ENCODE measurements at places on chromosomes 6 and 20.
A peak's percentile ranks its signal among the peaks of the same experiment; 100 is the strongest.

GRCh38 chr6:14848019-14848418 is 397.9 kb upstream of the JARID2 start:
- no peak overlapping the region for H3K4me3 ChIP-seq
- H3K27me3 ChIP-seq = no peaks in the 10 kb centered on the region
- no peak overlapping the region for H3K27ac ChIP-seq
- H3K4me1 ChIP-seq = no peaks in the 10 kb centered on the region
- no peak for DNase-seq

DNA sequence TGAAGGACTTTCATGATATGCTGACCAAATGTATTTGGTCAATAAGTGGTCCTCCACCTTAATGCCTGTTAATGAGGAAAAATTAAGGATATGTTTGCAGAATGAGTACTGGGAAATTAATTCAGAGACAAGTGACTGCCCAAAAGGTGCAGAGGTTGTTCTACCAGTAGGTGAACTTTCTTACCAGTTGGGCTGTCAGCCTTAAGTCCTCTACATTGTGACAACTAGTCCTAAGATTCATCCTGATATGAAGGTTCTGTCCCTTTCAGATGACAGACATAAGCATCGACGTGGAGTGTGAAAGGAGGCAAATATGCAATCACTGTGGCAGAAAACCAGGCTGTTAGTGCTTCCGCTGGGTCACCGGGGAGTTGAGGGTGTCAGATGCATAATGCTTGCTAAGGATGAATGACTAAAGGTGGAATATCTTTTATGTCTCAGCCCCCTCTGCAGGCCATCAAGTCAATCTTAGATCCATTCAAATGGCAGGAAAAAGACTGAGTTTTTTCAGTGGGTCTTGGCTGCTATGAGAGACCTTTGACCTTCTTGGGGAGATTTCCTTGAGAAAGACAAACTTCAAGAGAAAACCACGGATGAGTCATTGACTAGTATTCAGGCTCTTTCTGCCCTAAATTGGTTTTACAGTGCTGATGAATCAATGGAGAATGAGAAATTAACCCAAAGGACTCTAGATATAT is 226.0 kb downstream of the TPBG start:
- no peak overlapping the region for H3K4me3 ChIP-seq
- no peaks in the 10 kb centered on the region for H3K36me3 ChIP-seq
- no peaks in the 10 kb centered on the region for H3K4me1 ChIP-seq
- H3K27me3 ChIP-seq = no peaks in the 10 kb centered on the region
- H3K27ac ChIP-seq = no peak overlapping the region

DNA sequence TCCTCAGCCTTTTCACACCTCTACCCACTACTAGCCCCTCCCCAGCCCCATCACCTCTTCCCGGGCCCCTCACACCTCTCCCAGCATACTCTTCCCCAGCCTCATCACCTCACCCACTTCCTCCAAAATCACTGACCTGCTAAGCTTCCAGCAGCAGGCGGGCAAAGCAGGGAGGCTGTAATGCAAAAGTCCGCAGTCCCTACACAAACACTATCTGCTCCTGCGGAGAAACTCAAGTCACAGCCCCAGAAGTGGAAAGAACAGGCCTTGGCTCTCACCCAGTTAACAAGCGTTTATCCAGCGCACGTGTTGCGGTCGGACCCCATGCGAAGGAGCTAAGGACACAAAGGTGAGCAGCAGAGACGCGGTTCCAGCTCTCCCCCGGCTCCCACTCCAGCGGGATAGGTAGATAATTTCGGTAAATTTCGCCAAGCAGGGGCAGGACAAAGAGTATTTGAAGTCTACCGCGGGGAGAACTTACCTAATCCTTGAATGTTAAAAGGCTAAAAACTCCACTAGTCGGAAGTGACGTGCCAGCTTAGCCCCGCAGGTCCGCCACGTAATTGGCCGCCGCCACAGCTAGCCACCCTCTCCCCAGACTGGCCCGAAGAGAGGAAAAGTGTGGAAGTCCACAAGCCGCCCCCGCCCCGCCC is 728 bp upstream of the TRIM39 start:
- H3K36me3 ChIP-seq = peaks cover 2% of the 10 kb centered on the region
- H3K27me3 ChIP-seq = no peaks in the 10 kb centered on the region
- H3K27ac ChIP-seq = peak overlapping the region; percentile 92
- DNase-seq = peak; percentile 36

DNA sequence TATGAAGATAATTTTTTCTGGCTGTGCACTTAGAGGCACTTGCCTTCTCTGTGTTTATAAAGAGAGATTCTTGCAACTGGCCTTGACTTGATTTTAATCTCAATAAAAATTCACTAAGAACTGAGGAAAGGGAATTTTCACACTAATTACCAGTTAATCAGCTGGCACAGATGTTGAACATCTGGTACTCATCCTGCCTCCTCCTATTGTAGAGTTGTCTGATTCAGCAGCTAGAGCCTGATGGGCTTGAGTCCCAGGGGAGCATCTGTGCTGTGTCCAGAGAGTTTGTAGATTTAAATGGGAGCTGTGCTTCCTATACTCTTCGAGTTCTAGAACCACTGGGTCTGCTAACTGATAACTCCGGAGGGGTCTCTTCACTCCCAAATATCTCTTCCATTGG is 284.4 kb upstream of the RNF24 start:
- no peak overlapping the region for H3K4me3 ChIP-seq
- no peak overlapping the region for H3K27ac ChIP-seq
- no peaks in the 10 kb centered on the region for H3K36me3 ChIP-seq

DNA sequence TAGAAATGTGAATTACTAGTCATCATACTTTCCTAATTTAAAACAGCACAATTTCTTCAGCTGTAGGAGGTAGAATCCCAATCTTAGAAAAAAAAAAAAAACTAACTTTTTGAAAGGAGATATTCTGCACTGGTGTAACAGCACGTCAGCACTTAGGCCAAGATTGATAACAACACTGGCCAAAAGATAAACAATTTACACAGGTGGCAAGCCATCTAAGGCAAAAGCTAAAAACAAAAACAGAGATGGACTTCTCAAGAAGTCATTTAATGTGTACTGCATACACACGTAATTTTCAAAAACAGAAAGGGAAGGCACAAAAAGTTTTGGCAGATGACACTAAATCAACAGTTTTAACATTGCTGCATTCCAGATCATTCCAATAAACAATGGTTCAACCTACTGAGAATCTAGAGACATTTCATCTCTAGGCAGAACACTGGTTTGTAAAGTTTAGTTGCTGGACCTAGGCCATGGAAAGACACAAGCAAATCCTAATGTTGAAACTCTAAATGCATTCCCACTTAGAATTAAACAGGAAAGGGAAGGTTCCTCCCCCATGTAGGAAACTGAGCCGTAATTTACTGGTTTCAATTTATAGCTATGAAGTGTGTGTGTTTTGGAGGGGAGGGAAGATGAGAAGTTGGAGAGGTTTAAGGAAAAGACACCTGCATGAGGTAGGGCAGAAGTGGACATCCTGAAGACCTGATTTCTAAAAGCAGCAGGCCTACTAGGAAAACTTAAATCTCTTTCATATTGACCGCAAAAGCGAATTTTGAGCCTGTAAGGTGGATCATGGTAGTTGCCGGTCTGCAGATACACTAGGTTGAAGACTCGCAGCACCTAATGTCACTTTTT is 1.3 kb downstream of the GCLC start:
- peaks cover 15% of the 10 kb centered on the region for H3K4me1 ChIP-seq
- no peak for DNase-seq
- peak overlapping the region; percentile 30 for H3K27ac ChIP-seq

GRCh38 chr20:32368925-32369324 is 10.8 kb downstream of the ASXL1 start:
- peaks cover 20% of the 10 kb centered on the region for H3K36me3 ChIP-seq
- no peak overlapping the region for H3K4me3 ChIP-seq
- H3K27ac ChIP-seq = no peak overlapping the region

DNA sequence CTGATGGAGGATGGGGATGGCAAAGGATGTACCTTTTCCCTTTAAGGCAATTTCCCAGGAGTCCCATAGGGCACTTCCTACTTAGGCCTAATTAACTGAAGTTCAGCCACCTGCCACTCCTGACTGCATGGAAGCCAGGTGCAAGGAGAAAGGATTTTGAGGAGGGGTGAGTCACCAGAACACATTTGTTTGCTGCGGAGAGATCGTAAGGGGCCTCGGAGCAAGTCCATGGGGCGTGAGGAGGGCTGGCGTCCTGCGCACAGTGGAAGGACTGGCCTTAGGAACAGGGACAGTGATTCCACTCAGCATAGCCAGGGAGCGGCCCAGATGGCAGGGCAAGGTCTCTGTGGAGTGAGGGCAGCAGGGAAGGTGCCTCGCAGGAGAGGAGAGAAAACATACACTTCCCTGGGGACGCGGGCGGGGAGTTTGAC is 11.8 kb upstream of the MAP1LC3A start:
- no peaks in the 10 kb centered on the region for H3K36me3 ChIP-seq
- no peaks in the 10 kb centered on the region for H3K4me1 ChIP-seq
- no peak overlapping the region for H3K27ac ChIP-seq
- no peaks in the 10 kb centered on the region for H3K27me3 ChIP-seq
- H3K4me3 ChIP-seq = no peak overlapping the region

DNA sequence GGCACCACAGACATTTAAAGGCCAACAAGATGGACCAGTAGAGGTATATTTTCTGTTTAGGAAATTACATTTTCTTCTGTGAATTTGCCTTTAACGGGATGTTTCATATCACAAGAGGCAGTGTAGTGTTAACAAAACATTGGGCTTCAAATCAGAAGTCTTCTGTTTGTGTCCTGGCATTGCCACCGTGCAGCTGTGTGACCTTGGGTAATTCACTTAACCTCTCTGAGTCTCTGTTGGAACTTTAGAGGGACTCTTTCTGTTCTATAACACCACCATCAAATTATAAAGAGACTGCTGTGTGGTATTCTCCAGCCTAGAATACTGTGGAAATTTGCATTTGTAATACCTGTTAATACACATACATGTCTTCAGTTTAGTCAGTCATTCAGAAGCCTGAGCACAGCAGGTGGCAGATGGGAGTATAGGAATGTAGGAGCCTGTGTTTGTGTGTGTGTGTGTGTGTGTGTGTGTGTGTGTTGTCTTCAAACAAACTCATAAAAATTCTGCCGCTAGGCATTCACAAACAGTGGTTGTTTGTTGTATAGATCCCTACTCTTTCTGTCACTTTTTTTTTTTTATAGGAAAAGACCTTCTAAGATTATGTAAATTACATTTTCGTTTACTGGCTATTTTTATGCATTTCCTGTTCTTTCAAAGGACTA is 22.6 kb downstream of the UST start:
- no peak overlapping the region for H3K4me3 ChIP-seq
- DNase-seq = no peak
- H3K27ac ChIP-seq = no peak overlapping the region
- H3K36me3 ChIP-seq = no peaks in the 10 kb centered on the region

DNA sequence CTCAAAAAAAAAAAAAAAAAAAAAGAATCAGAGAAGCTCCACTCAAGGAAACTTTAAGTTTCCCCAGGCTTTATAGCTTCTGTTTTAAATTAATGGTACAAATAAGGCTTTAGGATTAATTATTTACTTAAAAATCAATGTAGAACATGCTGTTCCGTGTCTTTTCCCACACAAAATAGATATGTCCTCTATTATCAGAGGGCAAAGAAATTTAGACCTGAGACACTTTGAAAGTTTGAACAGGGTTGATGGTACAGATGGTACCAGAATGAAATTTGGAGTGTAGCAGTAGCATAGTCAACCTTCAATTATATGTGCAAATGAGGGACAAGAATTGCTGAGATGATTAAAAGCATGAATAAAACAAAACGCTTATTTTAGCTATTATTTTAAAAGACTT is 32.2 kb upstream of the REV3L start:
- no peaks in the 10 kb centered on the region for H3K36me3 ChIP-seq
- no peak overlapping the region for H3K4me3 ChIP-seq
- H3K27ac ChIP-seq = no peak overlapping the region
- no peak for DNase-seq
- no peaks in the 10 kb centered on the region for H3K27me3 ChIP-seq

GRCh38 chr20:32289661-32290431 is 12.4 kb downstream of the KIF3B start:
- no peaks in the 10 kb centered on the region for H3K27me3 ChIP-seq
- no peak overlapping the region for H3K4me3 ChIP-seq
- no peak overlapping the region for H3K27ac ChIP-seq
- peaks cover 13% of the 10 kb centered on the region for H3K4me1 ChIP-seq

DNA sequence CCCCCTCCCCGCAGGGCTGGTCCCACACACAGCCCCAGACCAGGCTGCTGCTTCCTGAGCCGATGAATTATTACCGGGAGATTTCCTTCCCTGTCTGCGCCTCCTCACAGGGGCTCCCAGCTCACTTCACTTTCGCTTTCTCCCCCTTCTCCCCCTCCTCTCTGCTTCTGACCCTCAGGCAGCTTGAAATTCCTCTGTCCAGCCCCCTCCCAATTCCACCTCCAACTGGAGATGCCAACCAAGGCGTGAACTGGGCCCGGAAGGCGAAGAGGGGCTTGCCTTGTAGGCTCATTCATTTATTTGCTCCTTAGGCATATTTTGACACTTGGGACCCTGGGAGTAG is 1.7 kb upstream of the TCF15 start:
- no peak overlapping the region for H3K4me3 ChIP-seq
- no peak overlapping the region for H3K27ac ChIP-seq
- no peaks in the 10 kb centered on the region for H3K4me1 ChIP-seq
- no peak for DNase-seq

DNA sequence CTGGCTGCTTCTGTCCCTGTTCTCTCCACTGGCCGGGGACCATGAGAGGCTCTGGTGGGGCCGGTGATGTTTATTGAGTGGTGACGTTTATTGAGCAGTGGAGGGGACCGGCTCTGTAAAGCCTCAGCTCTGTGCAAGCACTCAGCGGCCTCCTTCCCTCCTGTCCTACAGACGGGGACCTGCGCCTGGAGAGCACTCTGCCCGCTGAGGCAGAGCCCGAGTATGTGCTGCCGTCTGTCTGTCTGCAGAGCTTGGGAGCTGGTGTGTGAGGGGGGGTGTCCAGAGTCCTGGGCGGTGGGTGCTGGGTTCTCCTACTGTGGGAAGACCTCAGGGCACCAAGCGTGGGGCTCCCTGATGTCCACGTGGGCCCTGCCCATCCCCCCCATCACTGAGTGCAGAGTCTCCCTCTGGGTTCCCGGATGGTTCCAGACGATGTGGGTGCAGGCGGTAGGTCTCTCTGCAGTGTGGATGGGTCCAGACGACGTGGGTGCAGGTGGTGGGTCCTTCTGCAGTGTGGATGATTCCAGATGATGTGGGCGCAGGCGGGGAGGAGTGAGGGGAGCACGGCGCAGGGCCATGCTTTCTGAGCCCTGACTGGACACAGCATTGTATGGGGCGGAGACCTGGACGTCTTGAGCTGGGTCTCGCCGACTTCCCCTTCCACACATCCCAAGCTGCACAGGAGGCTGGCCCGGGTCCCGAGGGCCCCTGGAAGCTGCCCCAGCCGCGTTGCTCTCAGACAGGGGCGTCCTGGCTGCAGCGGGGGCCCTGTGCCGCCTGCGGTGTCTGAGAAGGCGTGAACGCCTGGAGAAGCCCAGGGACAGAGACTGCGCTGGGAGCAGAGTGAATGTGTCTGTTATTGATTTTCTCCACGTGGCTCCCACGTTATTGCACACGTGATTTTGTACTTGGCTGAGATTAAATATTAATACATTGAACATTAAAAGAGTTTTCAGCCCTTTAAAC is 14.9 kb upstream of the BHLHE23 start:
- no peak overlapping the region for H3K4me3 ChIP-seq
- DNase-seq = no peak
- H3K4me1 ChIP-seq = no peaks in the 10 kb centered on the region
- H3K36me3 ChIP-seq = no peaks in the 10 kb centered on the region
- no peak overlapping the region for H3K27ac ChIP-seq

GRCh38 chr20:1119128-1119505 is 715 bp downstream of the PSMF1 start:
- DNase-seq = no peak
- peak overlapping the region; percentile 91 for H3K27ac ChIP-seq
- H3K27me3 ChIP-seq = no peaks in the 10 kb centered on the region
